Fibroblast of the aortic adventitia (primary cell): ENCODE measurements at places on chromosomes 16 and 17. TPM values are rescaled to one million over a fixed set of nuclear protein-coding genes. Genes with fewer than 3 reads are reported as not detected.

Gene NPIPB8
- 0.09 and 1.3 TPM in 2 replicates for total RNA-seq

Gene MGAT5B
- total RNA-seq: 0.18 and 0.74 TPM in 2 replicates

Gene MYADML2
- not detected in 2 replicates for total RNA-seq

Gene TAC4
- total RNA-seq: not detected in 2 replicates

Gene ALOX15
- 0.98 TPM in 1 of 2 replicates, not detected in the other for total RNA-seq

Gene BICDL2
- total RNA-seq: not detected in 2 replicates

Gene TM4SF5
- total RNA-seq: not detected in 2 replicates

Gene CRISPLD2
- 0.99 and 29.3 TPM in 2 replicates for total RNA-seq

Gene TEKT1
- total RNA-seq: not detected in 2 replicates

Gene CCDC144A
- total RNA-seq: 13.7 and 18.7 TPM in 2 replicates

Gene NTN1
- 0.33 and 0.81 TPM in 2 replicates for total RNA-seq

Gene TP53TG3C
- total RNA-seq: not detected in 2 replicates

Gene OR1A1
- total RNA-seq: not detected in 2 replicates

Gene NUFIP2
- total RNA-seq: 53.3 and 59.7 TPM in 2 replicates

Gene ZNF385C
- total RNA-seq: not detected in 2 replicates

Gene HIGD1B
- total RNA-seq: not detected in 2 replicates

Gene SDR42E2
- total RNA-seq: not detected in 2 replicates

Gene TCAP
- 0.36 and 0.49 TPM in 2 replicates for total RNA-seq

Gene SNX20
- total RNA-seq: not detected in 2 replicates

Gene BAIAP3
- total RNA-seq: 0.09 TPM in 1 of 2 replicates, not detected in the other

Gene FOXL1
- 0.90 and 5.8 TPM in 2 replicates for total RNA-seq

Gene SLC5A11
- not detected in 2 replicates for total RNA-seq

Gene SUZ12
- total RNA-seq: 16.2 and 36.2 TPM in 2 replicates

Gene NOTUM
- 0.09 TPM in 1 of 2 replicates, not detected in the other for total RNA-seq

Gene GNGT2
- total RNA-seq: 0.45 TPM in 1 of 2 replicates, not detected in the other

Gene KRT24
- total RNA-seq: not detected in 2 replicates

Gene TBC1D26
- total RNA-seq: 0.65 TPM in 1 of 2 replicates, not detected in the other

Gene ZSCAN10
- not detected in 2 replicates for total RNA-seq

Gene NAGS
- 0.16 and 2.5 TPM in 2 replicates for total RNA-seq

Gene CDRT15
- not detected in 2 replicates for total RNA-seq
